ENCODE measurements at places on chromosomes 6 and 20. TPM values are rescaled to one million over a fixed set of nuclear protein-coding genes. Genes with fewer than 3 reads are reported as not detected.

DNA sequence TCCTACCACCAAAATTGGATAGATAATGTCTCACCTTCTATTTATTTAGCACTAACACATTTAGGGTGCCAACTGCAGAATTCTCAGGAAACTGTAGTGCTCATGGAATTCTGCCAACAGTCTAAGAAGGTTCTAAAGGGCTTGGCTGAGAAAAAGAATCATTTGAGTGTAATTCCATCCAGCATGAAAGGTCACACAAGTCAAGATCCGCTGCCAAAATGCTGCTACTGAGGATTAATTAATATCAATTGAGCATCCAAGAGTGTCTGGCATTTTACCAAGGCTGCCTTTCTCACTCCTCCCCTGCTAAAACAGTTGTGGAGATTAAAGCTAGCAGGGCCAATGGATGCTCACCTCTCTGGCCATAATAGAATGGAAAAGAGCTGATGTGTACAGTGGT, 112.7 kb downstream of the FHL5 start:
- H3K4me3 ChIP-seq, result no peak overlapping the region
- no peaks in the 10 kb centered on the region for H3K27me3 ChIP-seq
- no peaks in the 10 kb centered on the region for H3K4me1 ChIP-seq
- DNase-seq, result no peak
- no peak overlapping the region for H3K27ac ChIP-seq
- no peaks in the 10 kb centered on the region for H3K36me3 ChIP-seq

DNA sequence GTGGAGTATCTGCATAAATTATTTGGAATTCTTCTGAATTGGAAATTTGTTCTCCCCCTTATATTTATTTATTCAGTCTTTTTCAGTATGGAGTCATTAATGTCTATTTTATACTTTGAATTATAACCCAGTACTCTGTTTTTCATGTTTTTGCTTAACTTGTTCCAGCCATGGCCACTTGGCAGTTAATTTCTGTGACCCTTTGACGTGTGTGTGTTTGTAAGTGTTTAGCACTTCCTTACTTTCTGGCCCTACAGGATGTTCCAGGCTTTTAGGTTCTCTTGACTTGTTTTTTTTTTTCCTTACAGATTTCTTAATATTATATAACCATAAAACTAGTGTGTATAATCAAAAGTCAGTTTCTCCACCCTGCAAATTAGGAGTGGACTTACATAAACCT, 24.1 kb downstream of the ENPP1 start:
- H3K36me3 ChIP-seq, result no peaks in the 10 kb centered on the region
- H3K27ac ChIP-seq, result no peak overlapping the region
- DNase-seq, result no peak
- H3K4me1 ChIP-seq, result no peaks in the 10 kb centered on the region

DNA sequence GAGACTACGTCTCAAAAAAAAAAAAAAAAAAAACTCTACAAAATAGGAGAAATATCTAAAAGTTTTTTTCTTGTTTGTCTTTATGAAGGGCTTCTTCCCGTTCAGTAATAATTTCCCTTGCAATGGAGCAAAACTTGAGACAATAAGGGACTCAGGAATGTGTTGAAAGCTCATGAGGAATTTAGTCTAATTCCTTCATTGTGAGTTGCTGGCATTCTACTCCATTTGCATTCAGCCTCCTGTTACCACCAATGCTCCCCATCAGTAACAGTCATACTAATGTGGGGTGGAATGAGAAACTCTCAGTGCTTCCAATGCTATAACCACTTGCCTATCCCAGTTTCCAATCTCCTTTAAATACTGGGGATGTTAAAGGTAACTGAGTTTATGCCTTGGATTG, 576.7 kb upstream of the AGPAT4 start:
- DNase-seq, result no peak
- H3K36me3 ChIP-seq, result no peaks in the 10 kb centered on the region
- no peaks in the 10 kb centered on the region for H3K27me3 ChIP-seq

- no peak overlapping the region for H3K4me3 ChIP-seq
- no peak overlapping the region for H3K27ac ChIP-seq
- H3K36me3 ChIP-seq, result no peaks in the 10 kb centered on the region
Measured at GRCh38 chr20:4569865-4570264, 151.8 kb upstream of the PRND start.

DNA sequence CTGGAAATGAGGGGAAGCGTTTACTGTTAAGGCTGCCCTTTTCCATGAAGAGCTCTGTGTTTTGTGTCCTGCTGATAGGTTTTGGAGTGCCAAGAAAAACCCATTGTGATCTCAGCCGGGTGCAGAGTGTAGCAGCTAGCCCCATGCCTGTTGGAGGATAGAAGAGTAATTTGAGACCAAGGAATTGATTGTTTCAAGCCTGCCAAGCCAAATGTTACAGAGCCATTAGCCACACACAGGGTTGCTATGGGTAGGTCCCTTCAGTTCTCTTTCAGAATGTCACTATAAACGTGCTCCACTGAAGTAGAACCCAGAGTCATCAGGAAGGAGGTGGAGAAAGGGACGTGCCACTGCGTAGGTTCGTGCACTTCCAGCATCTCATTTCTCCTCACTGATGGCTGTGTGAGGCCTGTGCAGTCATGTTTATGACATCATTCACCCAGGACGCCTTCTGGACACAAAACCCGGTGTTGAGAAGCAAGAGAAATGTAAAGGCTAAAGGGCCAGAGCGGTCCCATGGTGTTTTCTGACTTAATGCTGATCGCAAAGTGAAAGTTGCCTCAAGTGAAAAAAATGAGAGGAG, 6.6 kb downstream of the GMPR start:
- no peak overlapping the region for H3K4me3 ChIP-seq
- peaks cover 9% of the 10 kb centered on the region for H3K27me3 ChIP-seq
- H3K27ac ChIP-seq, result no peak overlapping the region
- H3K4me1 ChIP-seq, result no peaks in the 10 kb centered on the region
- no peaks in the 10 kb centered on the region for H3K36me3 ChIP-seq
- DNase-seq, result no peak

GRCh38 chr6:150813319-150813992, 52.0 kb upstream of the MTHFD1L start:
- peaks cover 27% of the 10 kb centered on the region for H3K4me1 ChIP-seq
- DNase-seq, result peak; percentile 89
- peak overlapping the region; percentile 93 for H3K27ac ChIP-seq
- H3K4me3 ChIP-seq, result peak overlapping the region; percentile 11

GRCh38 chr6:143213859-143214376, 153.2 kb downstream of the AIG1 start:
- H3K27me3 ChIP-seq, result no peaks in the 10 kb centered on the region
- DNase-seq, result no peak
- no peak overlapping the region for H3K27ac ChIP-seq

DNA sequence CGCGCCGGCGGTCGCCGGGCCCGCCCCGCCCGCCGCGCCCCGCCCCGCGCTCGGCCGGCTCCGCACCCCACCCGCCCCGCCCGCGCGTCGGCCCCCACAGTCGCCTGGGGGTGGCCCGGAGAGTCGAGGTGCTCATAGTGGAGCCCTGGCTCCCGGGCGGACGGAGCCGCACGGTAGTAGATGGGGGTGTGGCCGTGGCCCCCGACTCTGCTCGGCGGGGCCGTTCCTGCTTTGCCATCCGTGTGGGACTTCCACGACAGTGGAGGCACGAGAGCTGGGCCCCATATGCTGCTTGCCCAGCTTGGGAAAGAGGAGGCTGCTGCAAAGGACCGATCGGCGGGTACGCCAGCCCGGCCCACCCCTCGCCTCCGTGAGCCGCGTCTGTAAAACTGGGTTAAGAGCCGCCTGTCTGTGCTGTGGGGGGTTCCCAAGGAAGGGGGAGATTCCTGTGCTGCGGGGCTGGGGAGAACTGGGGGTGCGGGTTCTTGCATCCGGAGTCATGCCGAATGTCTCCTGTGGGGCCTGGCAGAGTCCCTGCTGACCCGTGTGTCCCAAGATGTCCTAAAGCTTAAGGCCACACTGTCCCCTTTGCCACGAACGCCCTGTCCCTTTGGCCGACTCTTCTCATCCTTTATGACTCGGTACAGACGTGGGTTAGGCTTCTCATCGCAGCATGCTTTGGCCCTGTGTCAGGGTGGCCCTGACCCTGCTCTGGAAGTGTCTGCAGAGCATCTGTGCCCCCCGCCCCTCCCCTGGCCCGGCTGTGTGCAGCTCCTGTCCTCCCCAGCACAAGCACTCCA, at the start of gene OPRL1:
OPRL1 (plus strand) TSS at position 70 of the 800 bp plus-strand sequence. CDS start 12,639 bp downstream, outside the sequence.
- H3K27me3 ChIP-seq, result peaks cover 3% of the 10 kb centered on the region
- H3K36me3 ChIP-seq, result peaks cover 3% of the 10 kb centered on the region
- no peak for DNase-seq
- peak within 1 kb of the TSS; percentile 90 for H3K4me3 ChIP-seq
- peaks cover 28% of the 10 kb centered on the region for H3K4me1 ChIP-seq
- peak within 1 kb of the TSS; percentile 92 for H3K27ac ChIP-seq

DNA sequence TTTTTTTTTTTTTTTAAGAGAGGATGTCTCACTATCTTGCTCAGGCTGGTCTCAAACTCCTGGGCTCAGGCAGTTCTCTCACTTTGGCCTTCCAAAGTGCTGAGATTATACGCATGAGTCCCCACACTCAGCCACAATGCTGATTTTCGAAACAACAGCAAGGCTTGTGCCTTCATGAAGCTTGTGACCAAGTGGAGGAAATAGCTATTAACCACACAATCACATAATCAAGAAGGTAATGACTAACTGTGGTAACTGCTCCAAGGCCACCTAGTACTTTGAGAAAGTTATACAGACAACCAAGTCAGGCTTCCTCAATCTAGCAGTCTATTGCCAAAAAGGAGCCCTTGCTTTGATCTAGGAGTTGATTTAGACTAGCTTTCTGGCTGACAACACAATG, 46.3 kb downstream of the SOD2 start:
- no peak overlapping the region for H3K27ac ChIP-seq
- no peaks in the 10 kb centered on the region for H3K27me3 ChIP-seq
- peaks cover 2% of the 10 kb centered on the region for H3K4me1 ChIP-seq

DNA sequence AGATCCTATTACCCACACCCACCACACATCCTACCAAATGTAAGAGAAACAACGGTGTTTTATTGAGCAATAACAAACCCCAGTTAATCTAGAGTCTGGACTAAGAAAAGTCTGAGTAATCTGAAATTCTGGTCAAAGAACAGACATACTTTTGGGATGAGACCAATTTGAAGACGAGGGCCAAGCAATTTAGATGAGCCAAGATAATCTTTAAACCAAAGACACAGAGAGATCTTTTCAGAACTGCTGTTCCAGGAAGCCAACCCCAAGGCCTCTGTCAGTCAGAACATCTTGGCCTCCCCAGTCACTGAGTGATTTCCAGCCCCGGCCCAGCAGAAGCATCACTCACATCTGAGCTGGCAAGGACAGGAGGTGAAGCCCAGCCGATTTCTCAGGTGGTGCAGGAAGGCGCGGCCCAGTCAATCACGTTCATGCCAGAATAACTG, 118.5 kb upstream of the SYNDIG1 start:
- H3K36me3 ChIP-seq, result no peaks in the 10 kb centered on the region
- H3K4me1 ChIP-seq, result no peaks in the 10 kb centered on the region
- no peak overlapping the region for H3K4me3 ChIP-seq
- H3K27me3 ChIP-seq, result no peaks in the 10 kb centered on the region
- no peak for DNase-seq

- no peak overlapping the region for H3K4me3 ChIP-seq
- no peak overlapping the region for H3K27ac ChIP-seq
- H3K4me1 ChIP-seq, result no peaks in the 10 kb centered on the region
- H3K36me3 ChIP-seq, result no peaks in the 10 kb centered on the region
- H3K27me3 ChIP-seq, result peaks cover 13% of the 10 kb centered on the region
- no peak for DNase-seq
Measured at GRCh38 chr20:46638134-46638897, 12.9 kb downstream of the SLC13A3 start.

- peak; percentile 80 for DNase-seq
- peaks cover 13% of the 10 kb centered on the region for H3K4me1 ChIP-seq
- H3K4me3 ChIP-seq, result peak overlapping the region; percentile 46
- no peaks in the 10 kb centered on the region for H3K36me3 ChIP-seq
Measured at GRCh38 chr20:46022411-46023147, 6.4 kb upstream of the SLC12A5 start.

DNA sequence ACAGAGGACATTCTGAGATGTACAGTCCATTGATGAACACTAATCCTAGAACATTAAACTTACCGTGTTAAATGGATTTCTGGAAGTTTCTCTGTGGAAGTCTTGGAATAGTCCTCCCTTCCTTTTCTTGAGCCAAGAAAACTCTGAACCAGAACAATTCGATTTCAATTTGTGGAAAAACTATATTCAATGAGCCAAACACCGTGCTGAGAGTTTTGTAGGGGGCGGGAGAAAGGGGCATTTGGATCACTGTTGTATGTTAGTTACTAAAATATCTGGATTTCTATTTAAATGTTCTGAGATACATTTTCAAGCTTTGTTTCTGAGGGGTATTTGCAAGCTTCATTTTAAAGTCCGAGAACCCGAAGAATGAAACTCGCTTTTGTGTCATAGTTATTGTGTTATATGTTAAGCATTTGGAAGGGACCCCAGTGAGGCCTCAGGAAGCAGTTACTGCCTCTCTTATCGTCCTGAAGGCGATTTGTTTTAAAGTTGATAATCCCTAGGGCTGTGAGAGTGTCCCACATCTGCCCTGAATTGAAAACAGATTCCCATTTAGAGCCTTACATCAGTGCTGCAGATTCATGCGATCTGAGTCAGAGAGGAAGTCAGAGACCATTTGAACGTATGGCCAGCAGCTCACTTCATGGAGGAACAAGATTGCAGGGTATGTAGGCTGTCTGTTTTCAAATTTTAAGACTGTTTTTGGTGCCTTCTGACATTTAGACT, 70.8 kb upstream of the SASH1 start:
- no peaks in the 10 kb centered on the region for H3K4me1 ChIP-seq
- DNase-seq, result no peak
- H3K27me3 ChIP-seq, result peaks cover 6% of the 10 kb centered on the region
- H3K4me3 ChIP-seq, result no peak overlapping the region

- H3K4me1 ChIP-seq, result peaks cover 9% of the 10 kb centered on the region
- H3K4me3 ChIP-seq, result no peak overlapping the region
- no peak overlapping the region for H3K27ac ChIP-seq
- peaks cover 13% of the 10 kb centered on the region for H3K36me3 ChIP-seq
Measured at GRCh38 chr20:32132911-32133549, 23.5 kb downstream of the TM9SF4 start.

DNA sequence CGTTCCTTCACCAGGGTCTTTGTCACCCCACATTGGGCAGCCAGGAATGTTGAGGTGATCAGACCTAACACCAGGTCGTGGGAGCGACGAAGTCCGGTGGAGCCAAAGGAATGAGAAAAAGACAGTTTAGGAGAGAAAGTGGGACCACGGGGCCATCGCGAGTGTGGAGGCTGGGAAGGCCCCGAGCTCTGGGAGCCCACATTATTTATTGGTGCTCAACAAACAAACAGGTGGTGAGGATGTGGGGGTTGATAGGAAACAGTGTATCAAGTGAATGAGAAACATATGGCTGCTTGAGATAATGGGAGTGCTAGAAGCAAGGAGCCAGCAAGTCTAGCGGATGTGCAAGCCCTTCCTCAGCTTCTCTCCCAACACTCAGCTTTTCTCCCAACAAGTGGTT, 287.1 kb upstream of the SGK1 start:
- no peak overlapping the region for H3K4me3 ChIP-seq
- no peaks in the 10 kb centered on the region for H3K36me3 ChIP-seq
- H3K27ac ChIP-seq, result no peak overlapping the region
- no peak for DNase-seq

Gene DACT2
- not detected for total RNA-seq

Gene BMP7
- not detected for total RNA-seq

Gene MAS1
- total RNA-seq, result not detected

Gene SIRPA
- total RNA-seq, result not detected

Gene RPS18
- 4,372 TPM for total RNA-seq

Gene GHRH
- not detected for total RNA-seq

Gene FOXP4
- total RNA-seq, result 19.5 TPM
